Activated T-helper 1 cell treated with Interleukin-2 at 50 U/mL for 16 hours (primary cell): ENCODE measurements at places on chromosomes 5 and 9.

DNA sequence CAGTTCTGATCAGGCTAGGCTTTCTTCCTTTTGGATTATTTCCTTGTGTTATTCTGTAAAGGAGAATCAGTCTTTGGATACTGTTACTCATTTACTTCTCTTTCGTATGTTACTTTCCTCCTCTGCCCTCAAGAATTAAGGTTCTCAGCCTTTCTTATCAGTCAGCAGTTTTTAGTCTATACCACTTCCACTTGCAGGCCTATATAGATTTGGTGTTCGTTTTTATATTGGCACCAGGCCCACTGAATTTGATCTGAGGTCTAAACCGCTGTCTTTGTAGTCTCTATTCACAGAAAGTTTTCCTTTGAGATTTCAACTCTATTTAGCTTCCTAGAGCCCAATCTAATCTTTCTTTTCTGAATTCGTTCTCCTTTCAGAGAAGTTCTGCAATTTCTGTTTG lies 62.8 kb downstream of the ERBIN start:
- DNase-seq = no peak

DNA sequence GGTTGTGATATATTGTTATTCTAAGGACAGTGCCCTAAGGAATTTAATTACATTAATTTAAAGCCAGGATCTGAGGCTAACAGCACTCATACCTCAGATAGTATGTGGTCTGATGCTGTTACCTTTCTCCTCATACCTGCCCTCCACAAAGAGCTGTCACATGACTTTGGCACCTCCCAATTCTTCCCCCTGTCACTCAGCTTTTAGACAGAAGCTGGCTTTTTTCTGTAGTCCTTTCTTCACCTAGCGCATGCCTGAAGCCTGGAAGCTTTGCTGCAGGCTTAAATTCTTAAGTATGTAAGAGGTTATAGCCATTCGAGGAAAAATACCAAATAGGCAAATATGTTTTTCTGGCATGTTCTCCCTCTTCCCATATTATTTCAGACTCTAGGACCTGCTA lies 61.0 kb upstream of the ADAMTS19 start:
- no peak for DNase-seq

- peak; percentile 35 for DNase-seq
Measured at GRCh38 chr5:173283318-173284288, 44.6 kb downstream of the STC2 start.

- DNase-seq = no peak
Measured at GRCh38 chr5:89308606-89309040, 425.6 kb upstream of the MEF2C start.

DNA sequence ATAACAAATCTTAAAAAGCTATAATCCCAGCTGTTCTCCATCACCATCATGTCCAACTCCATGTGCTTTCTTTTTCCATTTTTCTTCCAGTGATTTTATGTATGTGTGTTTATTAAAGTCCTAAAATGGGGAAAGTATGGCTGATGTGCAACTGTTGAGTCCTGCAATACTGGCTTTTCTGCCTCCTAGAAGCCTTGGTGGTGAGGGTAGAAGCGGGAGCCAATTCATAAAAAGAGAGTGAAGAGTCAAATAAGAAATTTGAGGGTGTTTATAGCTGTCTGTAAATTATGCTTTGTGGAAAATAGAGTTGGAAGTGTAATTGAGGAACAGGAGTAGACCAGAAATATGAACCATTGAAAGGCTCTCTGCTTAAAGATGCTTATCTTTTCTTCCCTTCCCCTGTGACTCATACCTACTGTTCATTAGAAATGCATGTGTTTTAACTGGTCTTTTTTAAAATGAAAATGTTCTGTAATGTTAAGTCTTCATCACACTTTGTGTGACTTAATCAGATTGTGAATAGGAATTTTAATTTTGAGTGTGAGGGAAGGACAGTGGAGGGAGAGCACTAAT lies 80.1 kb downstream of the ZCCHC7 start:
- no peak for DNase-seq

- no peak for DNase-seq
Measured at GRCh38 chr5:159667286-159667685, 249.0 kb upstream of the ADRA1B start.

- no peak for DNase-seq
Measured at GRCh38 chr9:5899292-5899691, 8.6 kb downstream of the MLANA start.

GRCh38 chr5:39465097-39465496 lies 40.3 kb upstream of the DAB2 start:
- no peak for DNase-seq

- DNase-seq = no peak
Measured at GRCh38 chr5:179312557-179313235, 32.6 kb downstream of the ADAMTS2 start.

GRCh38 chr5:154714266-154714986 lies 40.8 kb upstream of the LARP1 start:
- no peak for DNase-seq

- DNase-seq = no peak
Measured at GRCh38 chr5:149761461-149761860, 31.4 kb downstream of the PPARGC1B start.

GRCh38 chr9:129929496-129930125 lies 94.4 kb downstream of the USP20 start:
- no peak for DNase-seq

GRCh38 chr5:36950586-36951457 lies 74.3 kb downstream of the NIPBL start:
- DNase-seq = no peak

DNA sequence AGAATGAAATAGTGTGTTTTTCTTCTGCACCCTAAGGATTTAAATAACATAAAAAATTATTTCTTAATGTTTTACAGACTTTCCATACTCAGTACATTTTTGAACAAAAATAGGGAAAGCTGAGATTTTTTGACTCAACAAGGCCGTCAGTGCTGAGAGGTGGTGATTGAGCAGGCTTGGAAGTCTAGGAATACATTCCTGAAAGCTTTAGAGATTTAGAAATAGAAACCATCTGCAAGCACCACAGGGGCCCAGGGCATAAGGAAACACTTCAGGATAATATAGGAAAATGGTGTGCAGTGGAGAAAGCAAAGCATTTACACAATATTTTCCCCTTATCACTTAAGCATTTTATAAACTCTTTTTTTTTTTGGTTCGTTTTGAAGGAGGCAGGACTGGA lies 5.2 kb downstream of the BASP1 start:
- DNase-seq = no peak
